ENCODE measurements at places on chromosomes 6 and 20.

DNA sequence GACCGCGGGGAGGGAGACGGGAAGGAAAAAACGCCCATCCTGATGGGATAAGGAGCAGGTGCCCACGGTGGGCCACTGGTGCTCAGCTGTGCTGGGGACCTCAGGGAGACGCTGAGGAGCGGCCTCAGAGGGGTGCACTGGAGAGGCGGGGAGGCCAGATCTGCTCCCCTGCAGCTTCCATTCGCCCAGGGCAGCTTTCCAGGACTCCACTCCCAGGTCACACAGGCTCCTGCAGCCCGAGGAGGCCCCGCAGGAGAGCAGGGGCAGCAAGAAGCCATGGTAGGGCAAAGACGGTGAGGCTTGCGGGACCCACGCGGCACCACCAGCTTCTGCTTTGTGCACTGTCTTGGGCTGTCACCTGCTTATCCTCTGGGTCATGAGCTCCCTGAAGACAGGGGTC is 82.5 kb upstream of the SULF2 start:
- no peak for DNase-seq

GRCh38 chr6:116102873-116103272 is 2.2 kb downstream of the NT5DC1 start:
- DNase-seq: no peak

- DNase-seq: no peak
These were observed 266.4 kb downstream of the SAMD5 start for GRCh38 chr6:147774856-147775255.

GRCh38 chr6:35465646-35466045 is 2.6 kb upstream of the RPL10A start:
- DNase-seq: no peak

- no peak for DNase-seq
These were observed 27.9 kb upstream of the SYNCRIP start for GRCh38 chr6:85670573-85670972.

GRCh38 chr6:87902383-87902782 is 145.3 kb upstream of the SPACA1 start:
- DNase-seq: no peak

- no peak for DNase-seq
These were observed 71.0 kb upstream of the FOXP4 start for GRCh38 chr6:41475164-41475563.

- no peak for DNase-seq
These were observed 170.0 kb downstream of the GPX5 start for GRCh38 chr6:28695715-28696114.

- no peak for DNase-seq
These were observed 1.3 kb downstream of the CGA start for GRCh38 chr6:87093651-87094050.

DNA sequence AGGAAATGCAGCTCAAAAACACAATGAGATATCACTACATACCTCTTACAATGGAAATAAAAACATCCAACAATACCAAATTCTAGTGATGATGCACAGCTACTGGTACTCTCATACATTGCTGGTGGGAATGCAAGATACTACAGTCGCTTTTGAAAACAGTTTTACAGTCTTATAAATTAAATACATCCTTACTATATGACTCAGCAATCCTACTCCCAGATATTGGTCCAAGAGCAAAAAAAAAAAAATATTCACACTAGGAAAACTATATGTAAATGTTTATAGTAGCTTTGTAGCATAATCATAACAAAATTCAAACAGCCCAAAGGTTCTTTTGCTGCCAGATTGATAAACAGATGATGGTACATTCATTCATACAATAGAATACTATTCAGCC is 217.4 kb upstream of the FAM83B start:
- DNase-seq: no peak

- DNase-seq: no peak
These were observed 1.7 kb downstream of the SRMS start for GRCh38 chr20:63545814-63546213.

GRCh38 chr6:68718385-68719073 is 83.4 kb downstream of the ADGRB3 start:
- DNase-seq: no peak

DNA sequence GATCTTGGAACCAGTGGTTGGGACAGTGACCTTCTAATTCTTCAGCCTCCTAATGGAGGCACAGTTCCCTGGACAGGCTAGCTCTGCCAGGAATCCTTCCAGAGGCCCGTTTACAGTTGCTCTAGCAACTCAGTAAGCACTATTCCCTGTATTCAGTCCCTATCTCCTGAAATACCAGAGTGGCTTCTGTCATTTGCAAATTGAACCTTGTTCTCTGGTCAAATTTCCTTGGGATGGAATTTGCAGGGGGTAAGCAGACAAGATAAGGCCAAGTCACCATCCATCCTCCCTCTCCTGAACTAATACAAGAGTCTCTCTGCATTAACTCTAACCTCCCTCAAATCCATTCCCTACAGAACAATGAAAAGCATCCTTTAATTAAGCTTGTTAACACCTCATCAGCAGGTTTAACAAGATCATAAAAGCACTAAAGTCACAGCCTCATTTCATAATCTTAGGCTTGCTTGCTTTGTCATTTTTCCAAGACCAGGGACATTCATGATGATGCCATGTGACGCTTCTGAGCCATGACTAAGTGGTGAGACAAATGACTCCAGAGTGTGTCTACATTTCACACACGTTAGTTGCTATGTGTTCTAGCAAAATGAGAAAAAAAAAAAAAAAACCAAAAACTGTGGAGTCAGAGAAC is 37.1 kb downstream of the SLC22A23 start:
- DNase-seq: no peak

- DNase-seq: no peak
These were observed 222.0 kb upstream of the SYNCRIP start for GRCh38 chr6:85864453-85865401.

DNA sequence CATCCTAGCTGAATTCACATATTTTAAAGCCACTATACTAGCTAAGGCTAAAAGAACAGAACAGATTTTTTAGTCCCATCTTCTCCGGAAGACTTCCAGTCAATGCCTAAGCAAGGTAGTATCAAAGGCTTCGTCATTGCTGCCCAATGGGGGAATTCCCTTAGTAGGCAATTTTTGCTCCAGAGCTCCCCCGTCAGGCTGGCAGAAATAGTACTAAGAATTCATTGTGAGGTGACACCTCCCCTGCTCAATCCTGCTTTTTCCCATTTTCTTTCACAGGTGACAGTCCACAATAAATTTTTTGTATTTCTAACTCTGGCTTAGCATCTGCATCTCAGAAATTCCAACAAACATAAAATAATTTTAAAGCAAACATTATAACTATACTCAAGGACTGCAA is 52.8 kb upstream of the SRSF6 start:
- DNase-seq: no peak

DNA sequence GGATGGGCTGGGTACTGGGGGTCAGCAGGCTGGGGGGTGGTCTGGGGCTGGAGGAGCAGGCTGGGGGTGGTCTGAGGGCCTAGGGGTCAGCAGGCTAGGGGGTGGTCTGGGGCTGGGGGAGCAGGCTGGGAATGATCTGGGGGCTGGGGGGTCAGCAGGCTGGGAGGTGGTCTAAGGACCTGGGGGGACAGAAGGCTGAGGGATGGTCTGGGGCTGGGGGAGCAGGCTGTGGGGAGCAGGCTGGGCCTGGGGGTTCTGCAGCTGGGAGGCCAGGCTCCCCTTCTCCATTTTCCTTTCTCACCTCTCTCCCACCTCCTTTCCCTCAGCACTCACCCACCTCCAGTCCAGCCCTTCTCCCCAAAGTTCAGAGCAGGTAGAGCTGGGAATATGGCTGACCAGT is 114.2 kb downstream of the PSMB1 start:
- DNase-seq: no peak

DNA sequence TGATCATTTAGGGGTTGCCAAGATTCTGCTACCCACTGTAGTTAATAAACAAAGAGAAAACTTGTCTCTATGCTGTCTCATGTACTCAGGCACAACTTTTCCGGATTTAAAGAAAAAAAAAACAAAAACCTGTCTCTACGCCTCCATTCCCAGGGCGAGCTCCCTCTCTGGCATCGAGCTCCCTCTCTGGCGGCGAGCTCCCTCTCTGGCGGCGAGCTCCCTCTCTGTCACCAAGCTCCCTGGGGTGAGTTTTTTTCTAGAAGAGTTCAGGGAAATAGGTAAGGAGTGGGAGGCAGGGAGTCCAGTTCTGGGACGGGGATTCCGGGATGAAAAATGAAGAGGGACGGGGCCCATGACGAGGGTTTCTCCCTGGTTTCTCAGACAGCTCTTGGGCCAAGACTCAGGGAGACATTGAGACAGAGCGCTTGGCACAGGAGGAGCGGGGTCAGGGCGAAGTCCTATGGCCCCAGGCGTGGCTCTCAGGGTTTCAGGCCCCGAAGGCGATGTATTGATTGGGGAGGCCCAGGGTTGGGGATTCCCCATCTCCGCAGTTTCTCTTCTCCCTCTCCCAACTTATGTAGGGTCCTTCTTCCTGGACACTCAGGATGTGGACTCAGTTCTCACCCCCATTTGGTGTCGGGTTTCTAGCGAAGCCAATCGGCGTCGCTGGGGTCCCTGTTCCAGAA is 16.5 kb upstream of the HLA-A start:
- no peak for DNase-seq

DNA sequence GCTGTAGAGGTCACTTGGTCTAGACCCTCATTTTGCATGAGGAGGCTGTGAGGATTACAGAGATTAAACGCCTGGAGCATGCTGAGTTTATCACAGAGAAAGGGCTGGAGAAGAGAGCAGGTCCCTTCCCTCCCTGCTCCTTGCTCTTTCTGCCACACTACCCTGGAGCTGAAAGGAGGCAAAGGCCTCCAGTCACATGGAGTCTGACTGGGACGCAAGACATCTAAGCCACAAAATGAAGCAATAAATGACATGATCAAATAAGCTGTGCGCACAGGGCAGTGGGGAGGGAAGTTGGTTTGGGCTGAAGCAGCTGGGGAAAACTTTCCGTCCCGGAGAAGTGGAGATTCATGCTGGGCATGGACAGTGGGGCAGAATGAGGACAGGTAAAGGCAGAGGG is 33.3 kb downstream of the ATXN1 start:
- no peak for DNase-seq

GRCh38 chr6:106069478-106069877 is 16.7 kb upstream of the PRDM1 start:
- DNase-seq: no peak

- DNase-seq: no peak
These were observed 13.3 kb downstream of the DUSP22 start for GRCh38 chr6:305371-306206.

DNA sequence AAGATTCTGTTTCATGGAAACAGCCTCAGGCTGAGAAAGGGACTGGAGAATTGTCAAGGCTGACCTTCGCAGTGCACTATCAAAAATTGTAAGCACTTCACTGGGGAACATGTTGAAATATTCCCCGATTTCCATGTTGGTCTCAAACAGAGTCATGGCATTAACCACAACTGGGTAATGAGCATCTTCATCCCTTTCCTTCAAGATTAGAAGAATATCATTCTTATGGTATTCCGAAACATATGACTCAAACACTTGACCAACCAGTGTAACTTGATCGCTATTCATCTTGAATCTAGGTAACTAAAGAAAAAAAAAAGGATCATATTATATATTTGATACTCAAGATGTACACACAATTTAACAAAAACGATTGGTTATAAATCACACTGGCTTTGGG is 3.5 kb downstream of the MCM9 start:
- no peak for DNase-seq

- no peak for DNase-seq
These were observed 42.4 kb upstream of the EPB41L1 start for GRCh38 chr20:36112112-36112511.

DNA sequence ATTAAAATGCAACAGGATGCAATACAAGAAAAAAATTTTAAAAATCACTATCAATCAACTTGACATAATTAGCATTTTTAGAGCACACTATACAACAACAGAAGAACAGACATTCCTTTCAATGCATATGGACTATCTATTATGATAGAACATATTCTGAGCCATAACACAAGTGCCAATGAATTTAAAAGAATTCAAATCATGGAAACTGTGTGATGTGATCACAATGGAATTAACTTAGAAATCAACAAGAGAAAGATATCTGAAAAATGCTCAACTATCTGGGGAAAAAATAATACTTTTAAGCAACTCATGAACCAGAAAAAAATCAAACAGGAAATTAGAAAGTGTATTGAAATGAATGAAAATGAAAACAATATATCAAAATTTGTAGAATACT is 106.3 kb downstream of the ADTRP start:
- DNase-seq: no peak

DNA sequence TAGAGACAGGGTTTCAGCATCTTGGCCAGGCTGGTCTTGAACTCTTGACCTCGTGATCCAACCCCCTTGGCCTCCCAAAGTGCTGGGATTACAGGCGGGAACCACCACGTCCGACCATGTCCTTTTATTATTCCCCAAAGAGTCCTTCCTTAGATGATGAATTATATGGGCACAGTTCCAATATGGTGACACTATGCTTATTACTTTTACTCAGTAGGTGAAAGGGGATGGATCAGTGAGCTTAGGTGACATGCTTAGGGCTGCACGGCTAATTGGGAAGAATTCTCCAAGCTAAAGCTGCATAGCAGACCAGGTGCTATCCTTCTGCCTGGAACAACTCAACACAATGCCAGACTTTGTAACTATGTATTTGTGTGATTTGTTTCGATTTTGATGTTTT is 38.2 kb upstream of the TFAP2C start:
- no peak for DNase-seq

- no peak for DNase-seq
These were observed 48.4 kb downstream of the CPXM1 start for GRCh38 chr20:2751878-2752566.

DNA sequence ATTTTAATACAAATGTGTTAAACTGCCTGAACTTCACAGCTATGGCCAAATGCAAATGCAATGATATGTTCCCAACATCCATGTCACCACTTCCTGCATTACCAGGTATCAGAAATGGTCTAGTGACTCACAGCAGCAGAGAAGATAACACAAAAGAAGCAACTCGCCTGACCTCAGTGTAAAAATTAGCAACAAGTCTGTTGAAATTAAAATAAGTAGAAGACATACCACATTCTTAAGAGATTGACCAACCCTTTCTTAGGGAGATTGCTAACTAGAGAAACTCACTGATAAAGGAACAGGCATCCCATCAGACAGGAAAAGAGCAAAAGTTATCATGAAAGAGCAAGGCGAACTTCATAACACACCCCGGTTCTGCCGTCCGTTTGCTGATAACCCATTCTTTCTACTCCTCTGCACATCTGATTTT is 45.1 kb downstream of the RNASET2 start:
- DNase-seq: no peak

- DNase-seq: no peak
These were observed 22.4 kb downstream of the ZNF311 start for GRCh38 chr6:28982476-28983266.
